ENCODE measurements at places on chromosomes 13 and 19. TPM values are rescaled to one million over a fixed set of nuclear protein-coding genes. Genes with fewer than 3 reads are reported as not detected.

The SUCLA2 gene
- 29.5 TPM for polyA plus RNA-seq

DNA sequence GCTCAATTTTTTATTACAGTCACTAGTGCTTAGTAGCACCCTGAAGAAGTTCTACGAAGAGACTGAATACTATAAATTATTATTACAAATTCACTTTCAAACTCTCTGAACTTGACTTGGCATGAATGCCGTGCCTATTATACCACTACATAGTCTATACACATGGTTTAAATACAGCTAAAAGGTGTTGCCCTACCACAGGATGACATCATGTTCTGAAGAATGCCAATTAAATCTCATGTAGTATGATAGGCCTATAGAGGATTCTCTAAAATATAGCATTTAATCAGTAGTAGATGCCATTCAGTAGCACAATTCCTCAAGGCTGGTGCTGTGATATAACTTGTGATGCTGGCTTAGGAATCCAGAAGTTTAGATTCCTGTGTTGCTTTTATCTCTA, 16.7 kb upstream of the POSTN start:
- no peaks in the 10 kb centered on the region for H3K36me3 ChIP-seq
- DNase-seq = no peak
- no peaks in the 10 kb centered on the region for H3K27me3 ChIP-seq

The FFAR3 gene
- not detected for polyA plus RNA-seq

The KIR2DL1 gene
- polyA plus RNA-seq = not detected

The SH2D3A gene
- polyA plus RNA-seq = 0.09 TPM

Data from IMR-90 (cell line).